T-cell (primary cell): ENCODE measurements at places on chromosomes 16 and 17. TPM values are rescaled to one million over a fixed set of nuclear protein-coding genes. Genes with fewer than 3 reads are reported as not detected.

The ALOX12 gene
- total RNA-seq: 0.78 TPM

The HEATR9 gene
- total RNA-seq: 4.1 TPM

The TMEM114 gene
- not detected for total RNA-seq

The ELMO3 gene
- 9.7 TPM for total RNA-seq

The ITGAD gene
- total RNA-seq: 0.70 TPM

The MBTPS1 gene
- total RNA-seq: 142 TPM

The SKAP1 gene
- total RNA-seq: 75.6 TPM

The TMEM94 gene
- total RNA-seq: 108 TPM

The HAS3 gene
- 3.4 TPM for total RNA-seq

The NAE1 gene
- 67.8 TPM for total RNA-seq

- no peak for DNase-seq
Observed at GRCh38 chr16:7680296-7680695, 347.7 kb downstream of the RBFOX1 start.

GRCh38 chr16:90020838-90021382 is 1.7 kb upstream of the DBNDD1 start:
- DNase-seq: no peak

DNA sequence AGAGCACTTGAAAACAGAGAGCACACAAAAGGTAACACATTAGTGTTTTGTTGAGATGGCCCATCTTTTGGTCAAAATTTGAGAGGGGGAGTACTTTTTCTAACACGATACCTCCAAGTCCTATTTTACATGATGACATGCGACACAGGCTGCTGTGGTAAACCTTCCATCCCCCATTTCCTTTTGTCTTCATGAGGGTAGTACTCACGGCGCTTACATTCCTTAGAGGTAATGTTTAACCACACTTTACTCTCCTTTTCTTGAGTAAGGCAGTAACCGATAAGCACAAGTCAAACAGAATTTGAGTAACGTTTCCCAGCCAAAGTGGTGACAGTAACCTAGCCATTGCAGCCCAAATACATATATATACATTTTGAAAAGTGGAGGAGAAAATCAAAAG is 35.8 kb upstream of the PITPNM3 start:
- DNase-seq: no peak

- no peak for DNase-seq
Observed at GRCh38 chr17:45651145-45651709, 132.9 kb upstream of the CRHR1 start.

GRCh38 chr17:50426814-50427787 is 1.1 kb downstream of the ACSF2 start:
- DNase-seq: no peak

- no peak for DNase-seq
Observed at GRCh38 chr17:80671039-80671824, 126.6 kb downstream of the RPTOR start.

- no peak for DNase-seq
Observed at GRCh38 chr17:31736855-31737625, 122.0 kb downstream of the COPRS start.

GRCh38 chr16:46673320-46674013 is 15.5 kb downstream of the VPS35 start:
- DNase-seq: peak; percentile 31

GRCh38 chr16:69839798-69840409 is 77.8 kb downstream of the WWP2 start:
- no peak for DNase-seq

DNA sequence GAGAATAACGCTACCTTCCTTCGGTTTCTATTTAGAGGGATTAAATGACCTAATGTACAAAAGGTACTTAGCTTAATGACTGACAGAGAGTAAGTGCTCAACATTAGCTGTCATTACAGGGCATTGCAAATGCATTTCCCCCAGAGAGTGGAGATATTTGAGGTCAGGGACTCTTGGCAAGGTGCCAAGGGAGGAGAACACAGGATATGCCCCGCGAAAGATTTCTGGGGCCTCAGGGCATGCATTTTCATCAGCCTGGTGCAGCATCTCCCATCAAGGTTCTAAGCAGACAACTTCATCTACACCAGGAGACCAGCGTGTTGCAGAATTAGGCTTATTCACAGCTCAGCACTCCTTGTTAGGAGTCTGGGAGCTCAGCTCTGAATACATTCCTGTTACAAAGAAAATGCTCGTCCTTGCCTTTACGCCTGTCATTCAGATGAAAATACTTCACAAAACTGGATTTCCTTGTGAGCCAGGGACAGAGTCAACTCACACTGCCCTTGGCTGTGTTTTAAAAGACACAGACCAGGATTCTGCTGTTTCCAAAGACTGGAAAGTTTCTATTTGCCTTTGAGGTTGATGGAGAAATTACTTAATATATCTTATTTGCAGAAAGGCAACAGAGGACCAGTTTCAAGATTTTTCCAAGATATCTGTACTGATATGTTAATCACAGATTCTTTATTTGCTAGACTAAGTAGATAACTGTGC is 108.2 kb downstream of the VAT1L start:
- DNase-seq: no peak

GRCh38 chr16:3106205-3106928 is 6.0 kb upstream of the ZNF205 start:
- peak; percentile 86 for DNase-seq

DNA sequence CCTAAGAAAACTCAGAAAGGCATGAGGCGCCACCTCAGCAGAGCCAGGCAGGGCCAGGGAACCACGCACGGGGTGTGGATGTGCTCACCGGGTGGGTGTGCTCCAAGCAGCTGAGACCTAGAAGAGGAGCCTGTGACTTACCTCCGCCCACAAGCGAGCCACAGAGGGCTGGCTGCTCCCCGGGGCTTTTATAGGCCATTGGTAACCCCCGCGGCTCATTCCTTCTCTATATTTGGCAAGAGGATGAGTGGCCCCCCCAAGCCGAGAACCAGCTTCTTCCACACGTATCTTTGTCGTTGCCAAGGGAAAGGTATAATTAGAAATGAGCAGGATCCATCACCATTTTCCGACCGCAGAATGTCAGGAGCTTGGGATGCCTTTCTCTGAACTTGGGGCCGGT is at the start of gene MYH3:
Gene MYH3, minus strand, starts transcription at position 162 of the 400 bp plus-strand sequence. CDS start 2,245 bp downstream, outside the sequence.
- DNase-seq: no peak

GRCh38 chr16:87435372-87436224 is 43.5 kb downstream of the MAP1LC3B start:
- DNase-seq: no peak

GRCh38 chr17:44558710-44559633 is 1.7 kb downstream of the FZD2 start:
- no peak for DNase-seq

- no peak for DNase-seq
Observed at GRCh38 chr17:42618442-42619150, 9.1 kb downstream of the TUBG1 start.

DNA sequence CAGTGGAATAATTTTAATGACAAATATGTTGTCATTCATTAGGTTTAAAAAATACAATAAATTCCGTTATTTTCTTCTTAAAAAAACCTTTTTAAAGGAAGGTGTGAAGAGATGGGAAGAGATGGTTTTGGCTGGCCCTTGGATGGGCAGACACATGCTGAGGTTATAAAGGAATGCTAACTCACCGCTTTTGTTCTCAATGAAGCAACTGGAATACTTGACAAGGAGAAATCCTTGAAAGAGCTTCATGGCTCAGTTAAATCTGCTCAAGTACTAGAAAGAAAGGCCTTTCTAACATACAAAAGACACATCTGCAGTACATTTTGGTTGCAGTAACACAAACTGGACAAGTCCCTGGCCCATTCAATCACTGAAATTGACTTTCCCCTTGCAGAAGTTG is 158.3 kb upstream of the KCNJ16 start:
- DNase-seq: no peak

DNA sequence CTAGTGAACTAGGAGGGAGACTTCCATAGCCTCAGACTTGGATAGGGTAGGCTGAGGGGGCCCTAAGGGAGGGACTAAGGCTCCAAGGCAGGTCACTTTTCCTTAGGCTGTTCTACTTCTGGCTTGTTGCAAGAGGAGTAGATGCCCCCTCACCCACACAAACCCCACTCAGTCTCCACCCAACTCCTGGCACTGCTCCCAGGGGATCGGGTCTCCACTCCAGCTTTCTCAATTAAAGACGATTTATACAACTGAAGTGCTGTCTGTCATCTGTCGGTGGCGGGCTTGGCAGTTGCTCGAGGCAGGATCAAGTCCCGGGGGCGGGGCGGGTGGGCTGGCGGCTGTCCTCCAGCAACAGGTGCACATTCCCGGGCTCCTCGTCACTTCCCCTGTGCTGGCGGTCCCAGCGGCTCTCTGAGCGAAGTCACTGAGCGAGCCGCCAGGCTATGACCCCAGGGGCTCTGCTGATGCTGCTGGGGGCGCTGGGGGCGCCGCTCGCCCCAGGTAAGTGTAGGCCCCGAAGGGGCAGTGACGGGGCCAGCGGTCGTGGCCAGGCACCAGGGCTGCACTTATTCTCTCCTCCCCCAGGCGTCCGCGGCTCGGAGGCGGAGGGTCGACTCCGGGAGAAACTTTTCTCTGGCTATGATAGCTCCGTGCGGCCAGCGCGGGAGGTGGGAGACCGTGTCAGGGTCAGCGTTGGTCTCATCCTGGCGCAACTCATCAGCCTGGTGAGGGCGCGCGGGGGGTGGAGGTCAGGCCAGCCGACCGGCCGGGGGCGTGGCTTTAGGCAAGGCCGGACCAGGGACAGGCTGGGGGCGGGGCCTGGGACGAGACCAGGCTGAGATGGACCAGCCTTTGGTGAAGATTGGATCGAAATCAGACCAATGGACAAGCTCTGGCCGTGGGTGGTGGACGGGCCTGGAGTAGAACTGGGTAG is at the start of gene CHRNB1:
Gene CHRNB1, plus strand, starts transcription at position 380 of the 937 bp plus-strand sequence. Its CDS starts 67 bp downstream, at position 447.
- no peak for DNase-seq

DNA sequence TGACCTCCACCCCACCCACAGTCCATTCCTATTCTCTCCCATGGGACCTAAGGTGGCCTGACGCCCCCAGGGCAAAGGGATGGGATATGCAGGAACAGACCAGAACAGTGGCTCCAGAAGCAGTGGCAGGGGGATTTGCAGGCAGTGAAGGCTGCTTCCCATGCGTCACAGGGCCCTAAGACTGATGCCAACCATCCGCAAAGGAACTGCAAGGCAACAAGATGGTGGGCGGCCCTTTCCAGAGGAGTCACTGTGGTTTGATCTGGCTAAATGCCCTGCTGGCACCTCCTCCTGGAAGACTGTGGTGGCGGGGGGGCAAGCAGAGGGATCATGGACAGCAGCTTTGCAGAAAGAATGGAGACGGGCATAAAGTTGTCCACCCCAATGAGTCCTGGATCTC is 4.4 kb upstream of the SLC39A11 start:
- no peak for DNase-seq

DNA sequence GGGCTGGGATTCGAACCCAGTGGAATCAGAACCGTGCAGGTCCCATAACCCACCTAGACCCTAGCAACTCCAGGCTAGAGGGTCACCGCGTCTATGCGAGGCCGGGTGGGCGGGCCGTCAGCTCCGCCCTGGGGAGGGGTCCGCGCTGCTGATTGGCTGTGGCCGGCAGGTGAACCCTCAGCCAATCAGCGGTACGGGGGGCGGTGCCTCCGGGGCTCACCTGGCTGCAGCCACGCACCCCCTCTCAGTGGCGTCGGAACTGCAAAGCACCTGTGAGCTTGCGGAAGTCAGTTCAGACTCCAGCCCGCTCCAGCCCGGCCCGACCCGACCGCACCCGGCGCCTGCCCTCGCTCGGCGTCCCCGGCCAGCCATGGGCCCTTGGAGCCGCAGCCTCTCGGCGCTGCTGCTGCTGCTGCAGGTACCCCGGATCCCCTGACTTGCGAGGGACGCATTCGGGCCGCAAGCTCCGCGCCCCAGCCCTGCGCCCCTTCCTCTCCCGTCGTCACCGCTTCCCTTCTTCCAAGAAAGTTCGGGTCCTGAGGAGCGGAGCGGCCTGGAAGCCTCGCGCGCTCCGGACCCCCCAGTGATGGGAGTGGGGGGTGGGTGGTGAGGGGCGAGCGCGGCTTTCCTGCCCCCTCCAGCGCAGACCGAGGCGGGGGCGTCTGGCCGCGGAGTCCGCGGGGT is at the start of gene CDH1:
Gene CDH1, plus strand, starts transcription at position 247 of the 684 bp plus-strand sequence. Its CDS starts 124 bp downstream, at position 371.
- DNase-seq: peak; percentile 12

DNA sequence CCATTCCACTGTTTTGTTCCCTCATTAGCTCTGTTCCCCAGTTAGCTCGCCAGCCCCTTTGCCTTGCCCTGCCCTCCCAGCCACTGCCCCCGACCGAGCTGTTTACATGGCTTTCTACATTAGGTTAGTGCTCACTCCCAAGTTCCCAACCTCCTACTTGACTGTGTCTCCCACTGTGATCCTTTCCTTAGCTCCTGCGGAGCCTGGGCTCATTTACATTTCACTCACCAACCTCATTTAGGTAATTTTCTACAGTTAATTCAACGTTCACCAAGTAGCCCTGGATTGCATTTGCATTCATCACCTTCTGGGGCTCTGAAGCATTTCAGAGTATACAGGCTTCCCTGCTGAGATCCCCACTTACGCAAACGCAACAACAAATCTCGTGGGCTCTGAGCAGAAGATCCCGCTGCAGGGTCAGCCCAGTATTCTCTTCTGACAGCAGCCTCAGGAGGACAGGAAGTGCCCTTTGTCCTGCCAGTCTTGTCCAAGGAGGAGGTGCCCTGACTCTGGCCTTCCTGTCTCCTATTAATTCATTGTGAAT is 325.8 kb upstream of the CCL2 start:
- no peak for DNase-seq

GRCh38 chr17:69501591-69502468 is 87.3 kb downstream of the MAP2K6 start:
- no peak for DNase-seq

- no peak for DNase-seq
Observed at GRCh38 chr16:4377573-4378154, 6.0 kb downstream of the VASN start.

DNA sequence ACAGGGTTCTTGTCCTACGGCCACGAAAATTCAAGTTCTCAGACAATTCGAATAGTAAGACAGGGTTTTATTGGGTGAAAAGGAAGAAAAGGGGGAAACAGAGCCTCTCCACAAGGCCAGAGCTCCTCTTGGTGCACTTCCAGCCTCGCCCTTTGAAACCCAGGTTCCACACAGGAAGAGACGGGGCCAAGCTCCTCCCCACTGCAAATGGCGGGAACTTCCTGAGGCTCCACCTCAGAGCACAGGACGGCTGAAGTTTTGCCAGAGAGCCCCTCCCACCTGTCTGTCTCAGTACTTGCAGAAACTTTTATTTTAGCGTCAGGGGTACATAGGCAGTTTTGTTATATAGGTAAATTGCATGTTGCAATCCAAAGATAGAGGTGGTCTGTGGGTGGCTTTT is 165.7 kb upstream of the CDH8 start:
- no peak for DNase-seq

- no peak for DNase-seq
Observed at GRCh38 chr17:8056976-8057625, 18.2 kb downstream of the ALOX15B start.
